ENCODE measurements at places on chromosomes 2 and 18.

GRCh38 chr2:126996378-126996699, 97.6 kb downstream of the TEX51 start:
- DNase-seq: no peak

DNA sequence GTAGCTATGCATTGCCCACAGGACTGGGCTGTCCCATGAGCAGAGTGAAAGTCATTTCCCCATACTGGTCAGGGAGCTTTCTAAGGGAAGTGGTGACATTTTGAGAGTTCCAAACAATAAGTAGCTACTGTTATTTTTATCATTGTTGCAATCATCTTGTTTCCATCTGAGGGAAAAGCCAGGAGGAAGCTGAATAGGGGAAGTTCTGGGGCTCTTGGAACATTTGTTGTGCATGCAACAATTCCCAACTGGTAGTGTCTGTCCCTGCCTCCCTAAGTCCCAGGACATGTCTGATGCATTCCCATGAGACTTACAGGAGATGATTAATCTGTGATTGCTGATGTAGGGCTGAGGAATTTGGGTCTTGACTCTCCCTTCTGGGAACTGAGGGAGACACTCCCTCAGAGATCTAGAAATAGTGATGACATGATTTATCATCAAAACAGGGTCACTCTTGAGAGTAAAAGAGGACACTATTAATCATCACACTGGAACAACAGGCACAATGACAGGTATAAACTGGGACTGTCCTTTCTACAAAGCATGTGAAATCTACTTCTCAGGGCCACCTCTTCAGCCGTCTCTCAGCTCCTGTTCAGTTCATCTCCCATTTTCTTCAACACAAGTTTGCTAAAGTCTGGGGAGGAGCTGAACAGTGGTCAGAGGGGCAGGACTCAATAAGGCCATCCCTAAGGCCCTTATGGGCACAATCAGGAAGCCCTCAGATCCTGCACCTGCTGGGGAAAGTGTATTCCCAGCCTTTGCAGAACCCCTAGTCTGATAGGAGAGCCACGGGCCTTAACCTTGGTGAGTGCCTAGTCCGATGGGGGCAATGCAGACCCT, 28.0 kb upstream of the MARCO start:
- DNase-seq: no peak

GRCh38 chr2:69464575-69464974, 27.3 kb upstream of the NFU1 start:
- no peak for DNase-seq

GRCh38 chr2:158015428-158016076, 86.1 kb upstream of the UPP2 start:
- DNase-seq: no peak

GRCh38 chr2:194661431-194661830, 995.6 kb upstream of the SLC39A10 start:
- no peak for DNase-seq

DNA sequence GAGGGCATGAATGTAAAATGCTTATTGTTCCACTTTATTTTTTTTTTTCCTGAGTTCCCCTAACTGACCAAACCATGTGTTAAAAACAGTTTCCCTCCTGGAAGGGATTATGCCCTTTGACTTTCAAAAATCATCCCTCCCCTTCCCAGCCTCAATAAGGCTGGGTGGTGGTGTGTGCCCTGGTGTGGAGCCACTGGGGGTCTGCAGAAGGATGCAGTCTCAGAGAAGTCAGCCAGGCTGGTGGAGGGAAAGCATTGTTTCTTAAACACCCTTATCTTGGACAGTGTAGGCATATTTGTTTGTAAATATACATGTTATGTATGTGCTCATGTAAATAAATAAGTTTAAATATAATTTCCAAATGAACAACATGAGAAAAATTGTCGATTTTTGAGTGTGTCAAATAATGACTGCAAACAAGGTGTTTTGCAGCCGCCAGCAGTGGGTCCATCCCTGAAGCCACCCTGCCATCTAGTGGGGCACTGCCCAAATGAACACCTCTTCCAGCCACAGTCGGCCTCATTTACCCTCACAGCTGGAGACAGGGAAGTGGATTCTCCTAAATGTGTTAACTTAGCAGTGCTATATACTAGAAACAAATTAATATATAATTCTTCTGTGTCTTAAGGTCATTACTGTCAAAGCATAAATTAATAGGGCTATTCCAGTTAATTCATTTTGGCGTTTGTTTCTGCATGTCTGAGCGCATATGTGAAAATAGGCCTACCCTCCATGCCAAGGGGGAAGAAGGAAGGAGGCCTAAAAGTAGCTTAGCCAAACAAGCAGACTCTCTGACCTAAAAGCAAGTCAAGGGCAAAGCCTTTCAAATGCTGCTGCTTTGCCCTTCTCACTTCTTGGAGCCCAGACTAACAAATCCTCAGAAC, 209.6 kb upstream of the PIK3C3 start:
- no peak for DNase-seq

GRCh38 chr18:36572135-36572856, 256.5 kb downstream of the TPGS2 start:
- no peak for DNase-seq

DNA sequence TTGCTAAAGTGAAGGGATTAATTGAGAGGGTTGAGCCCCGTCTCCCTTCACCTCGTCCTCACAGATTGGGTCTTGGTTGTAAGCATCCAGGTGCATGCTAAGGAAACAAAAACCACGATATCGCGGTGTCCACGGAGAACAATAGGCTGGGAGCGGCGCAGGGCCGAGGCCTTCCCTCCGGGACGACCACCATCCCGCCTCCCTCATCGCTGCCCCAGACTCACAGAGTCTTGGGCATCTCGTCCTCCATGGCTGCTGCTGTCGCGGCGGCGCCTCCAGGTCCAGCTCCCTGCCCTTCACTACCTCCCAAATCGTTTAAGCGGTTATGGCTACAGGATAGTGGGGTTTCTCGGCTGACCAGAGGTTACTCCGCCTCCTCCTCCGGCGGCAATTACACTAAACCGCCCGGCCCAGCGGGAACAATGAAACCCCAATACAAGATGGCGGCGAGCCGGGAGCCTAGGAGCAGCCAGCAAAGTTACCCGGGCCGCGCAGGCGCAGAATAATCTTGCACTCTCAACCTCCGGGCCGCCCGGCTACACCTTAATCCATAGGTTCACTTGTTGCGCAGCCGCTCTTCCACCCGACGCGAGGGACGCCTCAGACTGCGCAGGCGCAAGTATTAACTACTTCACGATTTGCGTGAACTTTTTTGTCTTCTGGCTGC, at the start of gene TIA1:
TIA1 (minus strand) TSS at position 448 of the 667 bp plus-strand sequence; CDS start at position 250, 198 bp downstream.
- peak; percentile 98 for DNase-seq

- DNase-seq: no peak
These were observed 126.1 kb downstream of the THADA start for GRCh38 chr2:43469713-43470112.

DNA sequence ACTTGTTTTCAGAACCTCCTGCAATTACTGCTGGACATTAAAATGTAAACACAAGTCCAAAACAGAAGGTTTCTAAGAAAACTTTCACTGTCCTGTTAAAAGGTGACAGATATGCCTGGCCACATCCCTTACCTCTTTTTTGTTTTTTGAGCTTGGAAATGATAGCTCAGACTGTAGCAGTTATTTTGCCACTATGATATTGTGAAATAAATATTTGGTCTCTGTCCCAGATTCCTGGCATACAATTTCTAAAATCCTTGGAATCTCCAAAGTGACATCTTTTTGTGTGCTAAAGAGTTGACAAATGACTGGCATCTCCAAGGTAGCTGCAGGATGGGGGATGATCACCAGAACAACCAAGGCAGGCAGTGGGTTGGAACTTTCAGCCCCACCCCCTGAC, 16.8 kb downstream of the TPGS2 start:
- no peak for DNase-seq

DNA sequence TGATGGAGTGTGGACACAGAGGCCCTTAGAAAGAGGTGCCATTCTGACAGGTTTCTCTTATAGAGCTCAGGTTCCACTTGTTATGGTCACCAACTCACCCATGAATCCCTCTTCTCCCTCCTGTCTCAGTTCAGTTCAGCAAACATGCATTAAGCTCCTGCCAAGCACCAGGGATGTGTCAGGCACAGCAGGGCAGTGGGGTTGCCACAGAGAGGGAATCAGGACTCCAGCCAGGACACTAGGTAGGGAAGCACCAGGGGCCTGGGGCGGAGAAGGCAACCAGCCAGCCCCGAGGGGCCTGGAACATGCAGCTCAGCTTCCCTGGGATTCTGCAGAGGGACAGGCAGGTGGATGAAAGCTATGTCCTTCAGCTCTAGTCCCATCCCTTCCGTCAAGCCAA, 44.6 kb downstream of the TOGARAM2 start:
- DNase-seq: no peak

- no peak for DNase-seq
These were observed 12.7 kb upstream of the EFR3B start for GRCh38 chr2:25029183-25029554.

DNA sequence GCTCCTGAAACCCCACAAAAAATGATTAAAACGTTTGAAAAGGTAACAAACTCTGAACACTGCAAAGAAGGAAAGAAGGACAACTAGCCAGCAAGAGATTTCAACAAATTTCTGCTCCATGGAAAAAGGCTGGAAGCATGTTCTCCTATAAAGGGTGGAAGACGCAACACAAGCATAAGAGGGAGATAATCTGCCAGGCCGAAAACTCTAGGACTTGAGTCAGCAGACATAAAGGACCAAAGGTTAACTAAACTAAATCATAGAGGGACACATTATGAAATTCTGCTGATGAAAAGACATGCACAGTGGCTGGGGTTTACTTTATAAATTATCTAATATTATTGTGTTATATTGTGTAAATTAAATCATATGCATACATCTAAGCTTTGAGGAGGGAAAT, 6.8 kb downstream of the NPHP1 start:
- DNase-seq: no peak

DNA sequence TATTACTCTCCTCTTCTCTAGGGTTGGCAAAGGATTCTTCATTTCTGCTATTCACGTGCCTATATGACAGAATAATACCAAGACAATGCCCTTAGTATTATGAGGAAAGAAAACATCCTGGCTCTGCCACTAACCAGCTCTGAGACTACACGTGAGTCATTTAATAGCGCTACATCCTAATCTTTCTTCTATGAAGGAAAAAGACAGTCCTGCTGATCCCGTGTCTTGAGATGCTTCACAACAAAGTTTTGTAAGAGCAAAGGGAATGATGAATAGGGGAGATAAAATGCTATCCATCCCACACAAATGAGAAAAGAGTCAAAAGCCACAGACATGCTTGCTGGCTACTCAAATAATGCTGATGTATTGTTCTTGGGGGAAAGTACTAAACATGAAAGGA, 152.8 kb downstream of the PID1 start:
- DNase-seq: no peak

DNA sequence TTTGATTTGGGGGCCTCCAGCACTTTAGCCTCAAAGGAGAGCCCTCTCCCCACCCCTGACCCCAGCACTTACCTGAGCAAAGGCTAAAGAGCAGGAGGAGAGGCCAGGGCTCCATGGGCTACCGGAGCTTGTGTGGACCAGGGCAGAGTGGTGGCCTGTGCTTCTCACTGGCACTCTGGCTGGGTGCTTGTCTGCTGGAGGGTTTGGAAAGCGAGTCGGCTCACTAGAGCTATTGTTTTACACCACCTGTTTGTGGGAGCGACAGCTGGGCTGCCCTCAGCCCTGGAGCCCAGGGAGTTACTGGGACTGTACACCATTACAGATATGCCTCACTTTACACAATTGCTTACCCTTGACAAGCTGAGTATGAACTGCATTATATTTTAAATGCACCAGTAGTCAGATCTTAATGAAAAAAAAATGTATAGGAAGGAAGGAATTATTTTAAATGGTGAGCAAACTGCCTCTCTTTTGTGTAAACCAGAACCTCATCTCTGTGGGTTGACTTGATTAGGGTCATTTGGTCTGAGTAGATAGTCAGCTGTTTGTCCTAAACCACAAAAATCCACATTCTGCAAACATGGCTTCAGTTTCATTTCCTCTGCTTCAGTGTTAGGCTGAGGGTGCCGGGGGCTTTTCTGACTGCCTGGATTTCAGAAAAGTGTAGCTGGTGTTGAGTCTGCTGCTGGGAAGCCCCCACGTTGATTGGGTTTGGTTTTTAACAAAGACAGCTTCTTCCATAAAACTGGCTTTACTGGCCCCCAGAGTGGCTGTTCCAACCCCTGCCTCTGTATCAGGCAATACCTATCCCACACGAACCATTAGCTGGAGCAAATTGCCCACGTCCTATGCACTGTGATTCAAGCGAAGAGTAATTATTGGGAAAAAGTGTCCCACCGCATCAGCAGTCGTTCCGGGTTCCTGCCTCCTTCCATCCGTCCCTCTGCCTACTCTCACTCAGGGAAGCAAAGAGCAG, at the start of gene CHRNA1:
CHRNA1 (minus strand) TSS at position 193 of the 976 bp plus-strand sequence; CDS start at position 115, 78 bp downstream.
- DNase-seq: no peak

GRCh38 chr18:28541934-28542333, 365.0 kb upstream of the CDH2 start:
- DNase-seq: no peak

GRCh38 chr2:133790711-133791110, 222.4 kb upstream of the NCKAP5 start:
- no peak for DNase-seq

- no peak for DNase-seq
These were observed 88.8 kb upstream of the ACVR2A start for GRCh38 chr2:147756069-147756468.

DNA sequence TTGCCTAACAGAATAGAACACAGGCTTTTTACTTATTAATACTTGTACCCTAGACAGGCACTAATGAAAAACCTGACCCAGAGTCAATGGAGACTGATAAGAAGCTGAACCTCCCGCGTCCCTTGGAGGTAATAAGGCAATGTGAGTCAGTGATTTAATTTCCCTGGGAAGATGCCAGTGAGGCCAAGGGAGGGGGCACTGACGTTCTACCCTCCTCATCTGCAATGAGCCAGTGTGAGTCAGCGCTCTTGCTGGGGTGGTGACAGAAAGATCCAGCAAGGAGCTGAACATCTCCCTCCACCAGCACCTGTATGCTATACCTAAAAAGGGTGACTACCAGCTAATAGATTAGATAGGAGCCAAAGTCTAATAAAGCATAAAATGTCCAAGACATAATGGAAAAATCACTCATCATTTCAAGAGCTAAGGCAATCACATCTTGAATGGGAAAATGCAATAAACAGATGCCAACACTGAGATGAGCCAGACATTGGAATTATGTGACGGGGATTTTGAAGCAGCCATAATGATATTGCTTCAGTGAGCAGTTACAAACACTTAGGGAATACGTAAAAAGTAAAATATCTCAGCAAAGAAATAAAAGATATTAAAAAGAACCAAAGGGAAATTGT, 116.9 kb downstream of the TPGS2 start:
- no peak for DNase-seq

DNA sequence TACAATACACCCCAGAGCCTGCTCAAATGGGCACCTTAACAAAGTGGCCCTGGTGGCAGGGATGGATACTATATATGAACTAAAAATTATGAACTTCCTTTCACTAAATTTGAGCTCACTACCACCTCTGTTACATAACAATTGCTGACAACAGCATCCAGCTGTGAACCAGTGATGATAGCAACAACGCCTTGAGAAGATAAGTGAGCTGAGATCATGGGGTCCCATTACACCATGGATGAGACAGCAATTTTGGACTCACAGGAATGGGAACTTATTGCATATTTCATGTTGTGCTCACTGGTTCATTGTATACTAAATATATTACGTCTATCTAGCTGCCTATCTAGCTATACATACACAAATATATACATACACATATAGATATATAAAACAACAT, 16.9 kb upstream of the ALMS1 start:
- no peak for DNase-seq

- no peak for DNase-seq
These were observed 109.7 kb downstream of the MBD5 start for GRCh38 chr2:148130581-148130980.
